ENCODE measurements at places on chromosomes 6 and 20.

DNA sequence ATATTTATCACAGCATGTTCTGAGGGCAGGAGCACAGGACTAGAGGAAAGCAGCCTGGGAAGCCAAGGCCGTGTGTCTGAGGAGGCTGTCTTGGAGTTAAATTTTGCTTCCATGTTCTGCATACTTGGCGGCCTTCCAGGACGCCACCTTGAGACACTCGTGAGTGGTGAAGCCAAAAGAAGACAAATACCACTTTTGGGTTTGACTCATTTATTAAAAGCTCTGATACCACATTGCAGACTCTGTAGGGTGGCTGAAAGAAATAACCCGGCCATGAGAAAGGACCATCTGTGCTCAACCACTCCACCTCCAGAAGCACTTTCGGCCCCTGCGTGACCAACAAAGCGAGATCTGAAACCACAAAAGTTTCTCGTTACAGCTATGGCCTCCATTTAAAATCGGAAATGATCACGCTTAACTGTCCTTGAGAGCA, 120.0 kb downstream of the TMEM242 start:
- peak; percentile 73 for DNase-seq

DNA sequence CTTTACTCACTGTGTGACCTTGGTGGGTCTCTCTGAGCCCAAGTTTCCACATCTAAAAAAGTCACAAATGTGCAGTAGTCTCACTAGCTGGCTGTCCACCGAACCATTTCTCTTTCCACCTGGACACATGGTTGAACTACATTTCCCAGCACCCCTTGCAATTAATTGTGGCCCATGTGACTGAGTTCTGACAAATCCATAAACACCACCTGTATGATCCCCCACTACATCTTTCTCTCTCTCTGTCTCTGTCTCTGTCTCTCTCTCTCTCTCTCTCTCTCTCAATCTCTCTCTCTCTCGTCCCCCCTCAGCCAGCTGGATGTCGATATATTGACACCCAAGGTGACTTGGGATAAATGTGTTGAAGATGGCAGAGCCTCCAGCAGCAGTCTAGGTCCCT, 42.8 kb downstream of the SNHG17 start:
- DNase-seq, result no peak

- no peak for DNase-seq
These were observed 499.0 kb upstream of the SLC35B3 start for GRCh38 chr6:8934318-8934717.

DNA sequence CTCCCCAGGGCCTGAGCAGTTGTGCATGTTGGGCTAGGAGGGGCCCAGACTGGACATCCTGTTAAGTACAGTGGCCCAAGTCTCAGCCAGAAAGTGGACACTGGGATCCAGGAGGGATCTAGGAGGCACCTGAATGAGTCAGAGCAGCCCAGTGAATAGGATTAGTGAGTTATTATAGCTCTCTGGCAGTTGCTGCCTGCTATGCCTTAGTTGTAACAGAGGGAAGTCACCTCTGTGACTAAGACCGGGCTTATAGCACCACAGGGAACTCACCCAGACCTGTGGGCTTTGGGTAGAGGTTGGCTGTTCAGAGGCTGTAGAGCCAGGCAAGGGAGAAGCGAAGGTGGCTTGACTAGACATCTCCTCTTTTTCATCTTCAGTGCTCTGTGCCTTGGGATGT, 39.0 kb upstream of the AAR2 start:
- no peak for DNase-seq

- no peak for DNase-seq
These were observed 115.1 kb downstream of the ADTRP start for GRCh38 chr6:11663519-11663918.

GRCh38 chr20:44050925-44051660, 135.9 kb downstream of the JPH2 start:
- no peak for DNase-seq

DNA sequence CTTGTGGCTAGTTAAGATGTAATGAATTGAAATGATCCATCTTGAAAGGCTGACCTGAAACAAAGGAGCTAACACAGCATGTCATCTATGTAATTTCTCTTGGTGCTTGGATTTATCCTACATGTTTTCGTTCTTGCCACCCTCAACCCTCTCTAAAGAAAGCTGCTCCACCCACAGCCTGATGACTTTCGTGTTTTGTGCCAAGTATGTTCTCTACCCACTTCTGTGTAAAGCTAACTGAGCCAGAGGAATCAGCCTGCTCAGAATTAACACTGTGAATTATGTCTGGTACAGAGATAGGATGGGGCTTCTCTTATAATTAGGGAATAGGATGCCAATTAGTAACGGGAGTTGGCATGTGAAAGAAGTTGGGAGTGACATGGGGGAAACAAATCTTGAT, 67.9 kb upstream of the MLIP start:
- DNase-seq, result no peak

- no peak for DNase-seq
These were observed 17.8 kb downstream of the LRP11 start for GRCh38 chr6:149846321-149846720.

DNA sequence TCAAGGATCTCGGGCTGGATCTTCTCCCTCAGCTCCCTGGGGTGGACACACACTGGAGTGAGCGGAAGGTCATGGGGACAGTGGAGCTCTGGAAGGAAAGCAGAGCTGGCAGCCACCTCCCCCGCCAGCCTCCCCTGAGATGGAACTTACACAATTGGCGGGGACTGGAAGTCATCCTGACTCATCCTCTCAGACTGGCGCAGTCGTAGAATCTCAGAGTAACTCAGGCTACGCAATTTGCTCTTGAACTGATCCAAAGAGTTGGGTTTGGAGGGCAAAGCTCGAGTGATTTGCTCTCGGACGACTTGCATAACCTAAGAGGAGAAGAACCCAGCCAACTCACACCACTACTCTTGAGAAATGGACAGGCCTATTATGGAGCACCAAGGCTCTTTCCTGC, 34.8 kb downstream of the ELMO2 start:
- DNase-seq, result no peak

DNA sequence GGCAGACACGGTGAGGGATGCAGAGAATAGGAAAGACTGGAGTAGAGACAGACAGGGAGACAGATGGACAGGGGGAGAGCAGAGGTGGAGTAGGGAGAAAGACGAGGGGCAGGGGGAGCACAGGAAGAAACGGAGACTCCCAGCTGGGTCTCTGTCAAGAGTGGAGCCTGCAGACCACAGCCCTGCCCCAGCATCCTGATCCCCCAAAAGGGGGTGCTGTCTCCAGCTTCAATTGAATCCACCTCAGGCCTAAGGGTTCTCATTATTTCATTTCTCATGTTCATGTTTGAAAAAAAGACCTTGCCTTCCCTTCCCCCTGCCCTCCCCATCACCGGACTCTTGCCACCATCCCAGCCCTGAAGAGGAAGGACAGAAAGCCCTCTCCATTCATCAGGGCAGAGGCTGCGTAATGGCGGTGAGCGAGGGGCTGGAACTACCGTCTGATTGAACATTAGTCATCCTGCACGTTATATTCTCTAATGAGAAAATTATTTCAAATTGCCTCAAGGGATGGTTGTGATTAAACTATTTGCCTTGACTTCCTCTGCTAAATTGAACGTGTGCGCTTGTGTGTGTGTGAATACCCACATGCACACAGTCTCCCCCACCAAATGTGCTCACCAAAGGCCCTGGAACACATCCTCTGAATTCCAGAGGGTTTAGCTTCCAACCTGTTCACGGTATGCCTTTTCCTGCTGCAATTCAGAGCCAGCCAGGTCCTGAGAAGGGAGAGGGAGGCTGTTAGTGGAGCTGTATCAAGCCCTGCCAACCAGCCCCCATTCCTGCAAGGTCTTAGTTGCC, 98.3 kb downstream of the CDC5L start:
- no peak for DNase-seq

DNA sequence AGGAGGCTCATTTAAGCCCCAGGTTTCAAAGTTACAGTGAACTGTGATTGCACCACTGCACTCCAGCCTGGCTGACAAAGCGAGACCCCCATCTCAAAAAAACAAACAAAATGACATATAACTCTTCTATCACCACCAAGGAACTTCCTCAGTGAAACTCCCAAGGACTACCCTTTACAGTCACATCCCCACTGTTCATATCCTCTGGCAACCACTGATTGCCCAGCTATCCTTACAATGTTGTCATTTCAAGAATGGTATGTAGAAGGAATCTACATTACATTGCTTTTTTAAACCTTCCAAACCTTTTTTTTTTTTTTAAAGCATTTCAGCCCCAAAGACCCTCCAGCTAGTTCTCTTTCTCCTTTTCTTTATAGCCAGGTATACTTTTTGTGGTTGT, 123.1 kb upstream of the CARMIL1 start:
- no peak for DNase-seq

DNA sequence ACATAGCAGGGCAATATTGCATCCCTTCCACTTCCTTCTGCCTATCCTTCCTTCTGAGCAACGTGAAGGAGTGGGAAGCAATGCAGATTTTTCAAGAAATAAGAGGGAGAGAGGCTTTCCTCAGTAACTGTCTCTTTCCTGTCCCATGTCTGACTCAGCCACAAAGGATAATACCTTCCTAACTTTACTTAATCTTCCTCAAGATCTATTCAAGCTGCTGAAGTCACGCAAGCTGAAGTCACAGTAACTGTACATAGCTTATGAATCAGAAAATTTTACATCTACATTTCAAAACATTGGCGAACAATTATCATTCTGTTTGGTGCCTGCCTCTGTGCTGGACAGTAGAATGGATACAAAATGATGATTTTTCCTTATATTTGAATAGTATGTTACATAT, 86.4 kb upstream of the POU3F2 start:
- no peak for DNase-seq

DNA sequence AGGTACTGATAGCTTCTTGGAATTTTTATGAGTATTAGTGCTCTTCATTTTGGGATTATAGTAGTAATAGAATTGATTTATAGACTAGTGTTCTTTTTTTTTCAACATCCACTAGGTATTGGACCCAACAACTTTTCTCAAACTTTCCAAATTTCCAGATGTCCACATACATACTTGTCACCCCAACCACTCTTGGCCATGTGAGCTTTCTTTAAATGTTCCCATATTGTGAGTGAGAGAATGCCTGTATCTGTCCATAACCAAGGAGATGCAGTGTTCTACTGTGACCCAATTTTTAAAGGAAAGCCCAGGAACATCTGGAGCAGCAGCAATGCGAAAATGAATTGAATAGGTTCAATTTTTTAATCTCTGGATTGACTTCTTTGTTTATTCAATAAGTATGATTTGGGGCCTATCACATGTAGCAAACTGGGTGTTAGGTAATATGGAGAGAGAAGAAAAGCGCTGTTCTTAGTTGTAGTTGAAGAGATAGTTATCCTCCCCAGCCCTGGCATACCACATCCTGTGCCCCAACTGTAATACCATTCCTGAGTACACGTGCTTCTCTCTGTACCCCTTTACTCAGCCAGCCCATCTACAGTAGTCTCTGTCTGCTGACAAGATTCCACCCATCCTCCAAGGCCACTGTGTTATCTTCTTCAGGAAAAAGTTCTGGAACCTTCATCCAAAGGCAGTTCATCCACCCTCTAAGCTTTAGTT, 116.8 kb upstream of the SUPT3H start:
- no peak for DNase-seq

DNA sequence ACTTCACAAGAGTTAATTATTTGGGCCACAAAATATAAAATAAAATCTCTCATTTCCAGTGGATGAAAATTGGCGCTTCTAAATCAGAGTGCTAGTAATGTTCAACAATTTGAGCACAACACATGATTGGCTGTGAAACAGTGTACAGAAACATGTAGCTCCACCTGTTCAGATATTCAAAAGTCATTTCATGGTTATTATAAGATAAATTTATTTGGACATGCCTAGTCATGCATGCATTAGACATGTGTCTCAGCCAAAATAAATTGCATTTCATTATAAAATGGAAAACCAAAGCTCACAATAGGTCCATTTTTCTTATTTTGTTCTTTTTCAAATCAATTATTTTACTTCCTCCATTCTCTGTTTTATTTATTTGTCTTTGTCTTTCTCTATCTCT, 374.8 kb downstream of the LMBRD1 start:
- DNase-seq, result no peak

- no peak for DNase-seq
These were observed 270.3 kb upstream of the CHD6 start for GRCh38 chr20:41888434-41888833.

- no peak for DNase-seq
These were observed 10.0 kb downstream of the HBS1L start for GRCh38 chr6:135044639-135045038.

DNA sequence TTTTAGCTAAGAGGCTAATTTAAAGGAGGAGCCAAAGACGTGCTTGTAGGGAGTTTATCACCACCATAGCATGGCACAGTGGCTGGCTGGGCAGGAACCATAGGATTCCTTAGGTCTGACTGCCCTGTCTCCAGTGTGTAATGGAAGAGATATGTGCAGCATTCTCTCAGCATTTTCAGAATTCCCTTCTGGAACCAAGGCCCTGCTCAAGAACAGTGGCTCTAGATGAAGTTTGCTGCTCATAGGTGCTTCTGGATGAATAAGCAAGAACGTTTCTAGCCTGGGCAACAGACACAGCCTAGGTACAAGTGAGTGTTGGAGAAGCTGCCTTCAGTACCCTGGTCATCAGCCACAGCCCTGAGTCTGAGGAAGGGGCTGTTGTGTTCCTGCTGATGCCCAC, 69.1 kb downstream of the LCA5 start:
- no peak for DNase-seq

DNA sequence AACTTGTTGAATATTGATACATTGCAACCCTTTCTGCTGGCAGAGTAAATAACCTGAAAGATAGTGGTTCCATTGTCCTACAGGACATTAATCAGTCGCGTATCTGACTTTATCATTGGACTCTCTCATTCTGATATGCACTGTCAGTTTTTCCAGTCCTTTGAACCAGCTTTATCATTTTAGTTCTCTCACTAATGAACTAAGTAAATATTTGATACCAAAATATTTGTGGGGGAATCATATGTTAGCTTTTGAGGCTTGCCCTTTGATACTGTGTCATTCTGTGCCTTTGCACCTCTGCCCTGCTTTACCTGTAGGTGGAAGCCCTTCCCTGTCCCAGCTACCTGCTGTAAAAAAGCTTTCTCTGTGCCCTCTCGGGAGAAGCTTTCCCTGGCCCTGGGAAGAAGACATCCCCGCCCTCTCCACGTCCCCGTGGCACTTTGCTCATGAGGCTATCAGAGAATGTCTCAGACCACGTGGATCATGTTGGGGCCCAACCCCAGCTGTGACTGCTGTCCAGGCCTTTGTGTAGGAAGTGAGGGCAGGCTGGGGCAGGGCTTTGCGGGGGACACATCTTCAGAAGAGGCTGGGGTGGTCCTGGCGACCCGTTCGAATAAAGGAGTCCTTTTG, 117.8 kb upstream of the NXT1 start:
- no peak for DNase-seq

GRCh38 chr20:48614593-48615274, 213.1 kb downstream of the PREX1 start:
- DNase-seq, result no peak

GRCh38 chr20:10771435-10772140, 97.8 kb upstream of the JAG1 start:
- no peak for DNase-seq
